ENCODE measurements at places on chromosomes 1 and 21.

- no peak for DNase-seq
Observed at GRCh38 chr1:8598060-8598724, 219.2 kb downstream of the RERE start.

- no peak for DNase-seq
Observed at GRCh38 chr1:55385402-55386018, 170.3 kb upstream of the USP24 start.

- DNase-seq, result no peak
Observed at GRCh38 chr1:55574691-55575225, 359.6 kb upstream of the USP24 start.

DNA sequence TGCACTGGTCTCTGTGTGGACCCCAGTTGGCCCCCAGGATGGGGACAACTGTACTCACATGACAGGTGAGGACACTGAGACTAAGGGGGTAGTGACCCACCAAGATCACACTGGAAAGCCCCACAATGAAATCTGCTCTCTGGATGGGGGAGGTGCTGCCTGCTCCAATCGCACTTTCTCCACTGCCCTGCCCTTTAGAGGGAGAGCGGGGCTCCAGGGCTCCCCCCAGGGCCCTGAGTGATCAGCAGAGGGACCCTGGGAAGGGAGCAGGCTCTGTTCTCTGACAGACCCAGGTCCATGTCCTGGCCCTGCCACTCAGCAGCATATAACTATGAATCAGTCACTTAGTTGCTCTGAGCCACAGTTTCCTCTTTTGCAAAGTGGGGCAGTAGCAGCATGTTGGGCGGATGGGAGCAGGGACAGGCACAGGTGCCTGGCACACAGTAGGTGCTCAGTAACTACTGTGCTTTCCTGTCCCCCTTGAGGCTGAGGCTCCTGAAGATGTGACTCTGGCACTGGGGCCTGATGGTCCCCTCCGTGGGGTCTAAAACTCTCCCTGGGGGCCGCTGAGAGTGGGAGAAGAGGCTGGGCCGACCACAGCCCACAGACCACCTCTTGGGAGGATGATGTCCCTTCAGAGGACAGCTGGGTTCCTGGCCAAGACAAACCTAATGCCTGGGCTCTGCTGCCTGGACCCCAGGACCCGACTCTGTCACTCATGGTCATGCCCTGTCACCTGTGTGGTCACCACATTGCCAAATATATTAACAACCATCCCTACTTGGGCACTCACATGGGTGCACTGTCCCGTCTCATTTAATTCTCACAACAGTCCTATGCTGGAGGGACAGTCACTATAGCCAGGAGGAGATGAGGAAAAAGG is 222.7 kb downstream of the PTPRU start:
- no peak for DNase-seq

GRCh38 chr1:46646331-46646730 is 21.8 kb downstream of the ATPAF1 start:
- no peak for DNase-seq

GRCh38 chr1:75771978-75772377 is 14.1 kb upstream of the RABGGTB start:
- no peak for DNase-seq

DNA sequence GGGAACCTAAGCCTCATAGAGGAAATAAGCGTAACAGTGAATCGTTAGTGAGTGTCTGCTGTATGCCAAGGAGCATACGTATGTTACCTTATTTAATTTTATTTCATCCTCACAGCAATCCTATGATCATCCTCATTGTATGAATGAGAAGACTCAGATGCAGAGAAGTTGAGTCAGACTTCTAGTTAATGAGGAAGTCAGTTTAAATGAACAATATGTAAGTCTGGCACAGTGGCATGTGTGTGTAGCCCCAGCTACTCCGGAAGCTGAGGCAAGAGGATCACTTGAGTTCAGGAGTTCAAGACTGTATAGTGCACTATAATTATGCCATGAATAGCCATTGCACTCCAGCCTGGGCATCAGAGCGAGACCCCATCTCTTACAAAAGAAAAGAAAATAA is 148.0 kb downstream of the ZZZ3 start:
- no peak for DNase-seq

DNA sequence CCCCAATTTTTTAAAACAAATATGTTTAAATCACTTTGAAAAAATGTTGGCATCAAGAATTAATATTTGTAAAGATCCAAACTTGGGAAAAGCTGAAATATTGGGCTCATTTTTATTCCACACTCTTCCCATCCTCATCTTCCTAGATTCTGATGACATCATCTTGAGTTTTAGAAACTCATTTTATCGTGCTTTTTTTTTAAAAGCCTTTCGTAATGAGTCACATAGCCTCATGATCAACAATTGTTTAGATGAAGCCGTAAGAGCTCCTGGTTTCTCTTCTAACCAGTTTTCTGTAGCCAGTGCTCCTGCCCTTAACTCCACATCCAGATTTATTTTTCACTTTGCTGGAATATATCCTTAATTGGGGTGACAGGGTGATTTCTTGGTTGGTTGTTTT is 78.6 kb downstream of the POFUT2 start:
- no peak for DNase-seq

- DNase-seq, result no peak
Observed at GRCh38 chr1:71196685-71197084, 115.8 kb upstream of the ZRANB2 start.

DNA sequence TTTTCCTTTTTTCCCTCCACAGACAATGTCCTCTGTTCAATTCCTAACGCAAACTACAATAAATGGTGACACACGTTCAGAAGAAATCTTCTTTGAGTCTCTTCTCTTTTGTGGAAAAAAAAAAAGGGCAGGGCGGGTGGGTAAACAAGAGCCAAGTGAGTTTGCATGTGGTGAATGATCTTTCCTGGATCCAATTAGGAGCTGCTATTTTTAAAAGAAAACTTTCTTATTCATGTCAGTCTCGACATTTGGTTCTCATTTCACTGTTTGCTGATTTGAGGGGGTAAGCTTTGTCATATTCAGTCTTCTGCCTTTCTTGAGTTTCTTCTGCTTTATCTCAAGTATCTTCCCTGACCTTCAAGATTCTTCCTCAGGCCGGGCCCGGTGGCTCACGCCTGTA is 29.2 kb upstream of the KIF1B start:
- DNase-seq, result no peak

DNA sequence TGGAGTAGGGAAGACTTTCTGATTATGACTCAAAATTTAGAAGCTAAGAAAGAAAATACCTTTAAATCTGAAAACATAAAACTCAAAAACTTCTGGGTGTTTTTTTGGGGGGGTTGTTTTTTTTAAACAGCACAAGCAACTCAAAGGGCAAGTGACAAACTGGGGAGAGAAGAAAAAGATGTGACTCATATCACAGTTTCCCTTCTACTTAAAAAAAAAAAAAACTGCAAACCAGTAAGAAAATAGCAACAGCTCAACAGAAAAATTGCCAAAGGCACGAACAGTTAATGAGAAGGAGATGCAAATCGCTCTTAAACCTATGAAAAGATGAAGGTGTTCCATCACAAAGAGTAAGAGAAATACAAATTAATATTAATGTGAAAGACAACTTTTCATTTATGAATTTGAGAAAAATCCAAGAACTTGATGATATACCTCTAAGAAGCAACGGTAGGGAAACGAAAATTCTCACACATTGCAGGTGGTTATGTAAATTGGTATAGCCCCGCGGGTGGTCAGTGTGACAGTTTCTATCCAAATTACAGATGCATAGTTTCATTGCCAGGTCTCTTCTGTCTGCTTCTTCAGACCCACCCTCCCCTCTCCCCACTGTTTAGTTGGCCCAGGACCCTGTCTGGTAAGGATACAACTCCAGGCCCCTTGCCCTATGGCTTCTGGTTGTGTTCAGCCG is 9.0 kb downstream of the IFNAR2 start:
- no peak for DNase-seq

GRCh38 chr1:236465959-236466303 is 57.9 kb upstream of the LGALS8 start:
- DNase-seq, result no peak

DNA sequence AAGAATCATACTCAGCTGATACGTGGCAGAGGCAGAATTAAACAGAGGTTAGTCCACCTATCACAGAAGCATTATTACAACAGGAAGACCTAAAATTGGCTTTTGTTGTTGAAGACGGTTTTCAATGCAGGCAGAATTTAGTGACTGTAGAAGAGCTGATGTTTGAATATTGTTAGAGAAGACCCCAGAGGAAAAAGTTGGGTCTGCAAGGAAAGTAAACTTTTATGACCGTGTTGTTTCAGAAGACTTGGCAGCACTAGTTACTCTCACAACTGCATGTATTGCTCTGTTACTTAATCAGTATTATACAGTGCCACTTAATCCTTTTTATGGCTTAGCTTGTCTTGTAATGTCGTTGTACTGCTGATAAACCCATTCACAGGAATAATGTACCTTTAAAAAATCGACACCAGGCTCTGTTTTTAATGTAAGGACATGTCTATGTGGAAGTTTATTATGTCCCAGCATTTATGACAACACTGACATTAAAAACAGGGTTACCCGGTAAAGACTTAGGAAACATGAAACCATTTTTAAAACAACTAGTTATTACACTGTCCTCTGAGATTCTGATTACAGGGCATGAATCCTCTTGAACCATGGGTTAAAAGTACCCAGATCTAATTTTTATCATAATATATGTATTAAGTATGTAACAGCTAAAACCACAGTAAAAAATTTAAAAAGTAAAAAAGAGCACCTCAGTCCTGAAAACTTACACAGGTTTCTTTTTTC is 235.4 kb downstream of the TTLL7 start:
- DNase-seq, result no peak

DNA sequence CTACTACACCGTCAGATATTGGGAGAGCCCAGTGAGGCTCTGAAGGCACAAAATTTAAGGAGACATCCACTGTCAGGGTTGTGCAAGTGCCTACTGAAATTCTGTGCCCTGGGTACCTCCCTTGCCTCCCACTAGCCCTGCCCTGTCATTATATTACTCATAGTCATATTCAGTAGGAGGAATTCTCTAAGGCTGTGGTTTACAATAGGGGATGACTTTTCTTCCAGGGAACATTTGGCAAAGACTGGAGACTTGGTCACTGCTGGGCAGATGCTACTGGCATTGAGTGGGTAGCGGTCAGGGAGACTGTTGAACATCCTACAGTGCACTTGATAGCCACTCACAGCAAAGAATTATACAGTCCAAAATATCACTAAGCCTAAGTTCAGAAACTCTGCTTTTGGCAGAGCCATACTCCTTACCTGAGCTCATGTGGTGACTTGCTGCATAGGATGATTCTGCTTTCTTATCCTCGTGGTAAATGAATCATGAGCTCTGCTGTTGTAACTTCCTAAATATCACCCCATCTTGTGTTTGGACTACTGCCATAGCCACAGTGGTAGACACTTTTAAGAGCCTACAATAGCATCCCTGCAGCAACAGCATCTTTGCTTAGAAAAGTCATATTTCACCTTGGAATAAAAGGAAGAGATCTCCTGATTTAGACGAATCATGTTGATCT is 563.4 kb upstream of the PLXNA2 start:
- DNase-seq, result no peak

GRCh38 chr1:5551274-5551975 is 440.8 kb downstream of the NPHP4 start:
- DNase-seq, result no peak

GRCh38 chr21:36810443-36810842 is 111.5 kb downstream of the SIM2 start:
- no peak for DNase-seq

- no peak for DNase-seq
Observed at GRCh38 chr1:165387961-165388360, 31.4 kb upstream of the LMX1A start.

GRCh38 chr1:95437781-95438180 is 203.8 kb downstream of the RWDD3 start:
- no peak for DNase-seq

GRCh38 chr1:230400007-230400344 is 26.2 kb downstream of the PGBD5 start:
- no peak for DNase-seq

- DNase-seq, result no peak
Observed at GRCh38 chr21:36422279-36423098, 37.3 kb downstream of the CHAF1B start.

DNA sequence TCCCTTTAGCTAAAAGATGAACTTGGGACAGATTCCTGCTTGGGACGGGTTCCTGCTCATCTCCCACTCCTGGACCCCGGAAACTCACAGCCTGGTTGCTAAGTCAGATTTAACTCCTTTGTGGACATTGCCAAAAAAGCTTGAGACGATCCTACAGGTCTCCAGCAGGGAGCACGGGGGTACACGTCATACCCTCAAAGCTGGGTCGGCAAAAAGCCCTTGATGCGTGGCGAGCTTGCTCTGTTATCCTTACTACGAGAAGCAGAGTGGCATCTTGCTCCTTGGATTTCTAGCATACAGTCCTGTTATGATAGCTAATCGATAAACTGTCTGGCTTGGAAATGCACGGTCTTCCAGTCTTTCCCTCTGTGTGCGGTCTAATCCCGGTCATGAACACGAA is 60.8 kb upstream of the KRTAP19-8 start:
- no peak for DNase-seq

DNA sequence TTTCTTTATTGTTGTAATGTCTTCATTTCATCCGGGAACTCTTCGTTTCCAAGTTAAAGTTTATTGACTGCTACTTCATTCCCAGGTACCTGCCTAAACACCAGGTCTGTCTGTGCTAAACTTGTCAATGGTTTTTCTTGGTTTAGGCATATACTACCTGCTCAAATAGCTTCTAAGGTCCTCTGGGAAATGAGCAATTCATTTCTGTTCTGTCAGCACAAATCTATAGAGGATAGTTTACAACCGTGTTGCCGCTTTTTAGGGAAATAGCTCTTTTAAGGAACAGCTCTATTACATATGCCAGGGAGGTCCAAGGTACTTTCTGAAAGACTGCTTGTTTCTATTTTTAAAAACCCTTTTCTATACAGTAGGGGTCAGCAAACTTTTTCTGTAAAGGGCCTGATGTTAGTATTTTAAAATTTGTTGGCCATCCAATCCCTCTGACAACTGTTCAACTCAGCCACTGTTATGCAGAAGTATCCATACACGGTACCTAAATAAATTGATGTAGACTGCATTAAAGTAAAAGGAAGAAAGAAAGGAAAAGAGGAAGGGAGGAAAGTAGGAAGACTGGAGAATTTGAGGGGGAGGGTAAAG is 222.7 kb upstream of the PTBP2 start:
- DNase-seq, result no peak

DNA sequence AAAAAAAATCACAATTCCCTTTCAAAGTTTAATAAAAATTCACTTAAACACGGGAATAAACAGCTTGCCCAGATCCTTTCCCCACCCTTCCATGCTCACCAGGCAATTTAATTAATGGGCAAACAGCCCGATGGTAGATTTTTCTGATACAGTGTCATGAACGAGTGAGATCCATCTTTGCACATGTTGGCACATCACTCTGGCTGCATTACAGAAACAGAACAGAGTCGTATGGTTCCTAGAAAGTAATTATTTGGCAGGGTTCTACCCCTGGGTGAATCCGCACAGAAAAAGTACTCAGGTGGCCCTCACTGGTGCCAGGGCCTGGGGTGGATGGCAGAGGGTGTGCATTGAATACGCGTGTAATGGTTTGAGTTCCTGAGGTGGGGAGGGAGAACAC is 24.6 kb upstream of the OVAAL start:
- no peak for DNase-seq
